ENCODE measurements at places on chromosomes 3 and 15. TPM values are rescaled to one million over a fixed set of nuclear protein-coding genes. Genes with fewer than 3 reads are reported as not detected.

DNA sequence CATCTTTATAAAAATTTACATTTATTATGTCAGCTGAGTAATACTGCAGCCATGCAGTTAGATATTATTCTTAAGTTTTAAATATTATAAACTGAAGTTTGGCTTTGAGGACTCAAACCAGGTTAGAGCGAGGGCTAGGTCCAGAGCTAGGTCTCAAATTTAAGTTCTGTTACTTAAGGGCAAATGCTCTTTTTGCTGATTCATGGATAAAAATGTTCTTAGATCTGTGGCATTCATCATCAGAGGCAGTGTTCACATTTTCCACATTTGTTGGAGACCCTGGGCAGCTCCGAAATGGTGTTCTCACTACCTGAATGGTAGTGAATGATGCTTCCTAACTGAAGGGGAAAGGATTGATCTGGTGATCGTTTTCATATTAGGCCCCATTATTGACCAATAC, 121.4 kb upstream of the MB21D2 start:
- DNase-seq = no peak

- no peak for DNase-seq
These were observed 106.1 kb downstream of the FILIP1L start for GRCh38 chr3:100008081-100008698.

- no peak for DNase-seq
These were observed 164.2 kb downstream of the FOXP1 start for GRCh38 chr3:71419369-71419768.

DNA sequence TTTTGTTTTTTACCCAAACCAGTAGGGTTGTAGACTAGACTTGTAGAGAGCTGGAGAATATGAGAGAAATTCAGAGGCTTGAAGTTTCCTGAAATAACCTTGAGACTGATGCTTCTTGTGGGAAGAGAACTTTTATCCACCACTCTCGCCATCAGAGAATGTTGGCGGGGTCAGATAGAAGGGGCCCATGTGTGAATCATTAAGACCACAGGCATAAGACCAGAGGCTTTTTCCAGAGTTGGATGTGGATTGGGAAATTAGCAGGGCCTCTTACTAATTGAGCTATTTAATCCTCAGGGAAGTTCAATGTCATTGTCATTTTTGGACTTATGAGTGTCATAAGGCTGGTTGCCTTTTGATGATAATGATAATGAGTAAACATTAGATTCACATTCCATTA, 246.9 kb upstream of the THRB start:
- DNase-seq = no peak

- DNase-seq = no peak
These were observed 158.3 kb downstream of the SV2B start for GRCh38 chr15:91258415-91258759.

GRCh38 chr15:86690566-86690965, 610.9 kb downstream of the AGBL1 start:
- no peak for DNase-seq

Gene CFAP20DC
- 1.8 TPM for total RNA-seq

- no peak for DNase-seq
These were observed 62.5 kb downstream of the CBLB start for GRCh38 chr3:105806359-105806758.

DNA sequence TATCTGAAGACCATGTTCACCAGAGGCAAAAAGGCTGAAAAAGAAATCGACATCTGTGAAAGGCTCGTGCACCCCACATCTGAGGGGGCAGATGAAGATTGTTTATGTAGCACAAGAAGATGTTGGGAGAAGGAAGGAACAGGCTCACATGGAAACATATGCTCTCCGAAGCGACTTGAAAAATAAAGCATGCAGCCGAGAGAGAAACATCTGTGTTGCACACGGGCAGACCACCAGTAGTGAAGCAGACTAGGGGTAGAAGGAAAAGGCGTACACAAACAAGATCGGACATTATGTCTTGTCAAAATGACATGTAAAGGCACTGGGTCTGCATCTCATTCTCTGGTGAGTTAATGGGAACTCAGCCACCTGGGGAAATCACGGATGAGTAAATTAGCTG, 356.5 kb downstream of the ZIC4 start:
- no peak for DNase-seq

DNA sequence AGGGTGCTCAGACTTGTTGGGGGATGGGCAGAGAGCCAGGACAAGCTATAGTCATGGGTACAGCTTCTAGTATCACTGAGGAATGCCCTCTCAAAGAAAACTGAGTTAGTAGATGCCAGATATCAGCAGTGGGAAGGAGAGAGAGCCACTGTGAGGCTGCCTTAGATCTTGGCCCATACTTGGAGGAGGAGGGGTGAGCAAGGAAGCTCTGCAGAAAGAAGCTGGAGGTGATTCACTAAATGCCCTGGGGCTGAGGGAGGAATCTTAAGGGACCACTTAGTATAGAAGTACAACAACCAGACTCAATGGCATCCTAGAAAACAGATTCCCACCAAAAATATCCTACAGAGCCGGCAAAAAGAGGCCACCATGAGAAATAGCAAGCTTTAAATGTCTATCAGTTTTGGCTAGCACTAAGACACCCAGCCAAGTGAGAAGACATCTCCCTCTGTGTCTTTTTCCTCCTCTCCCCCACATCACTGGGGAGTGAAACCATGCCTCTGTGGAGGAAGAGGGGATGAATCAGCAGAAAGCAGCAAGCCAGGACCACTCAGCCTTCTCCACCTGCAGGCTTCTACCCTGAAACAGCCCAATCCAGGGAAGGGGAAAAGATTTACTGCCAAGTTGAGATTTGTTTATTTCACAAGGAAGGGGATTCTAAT, 282.5 kb upstream of the STT3B start:
- DNase-seq = no peak

DNA sequence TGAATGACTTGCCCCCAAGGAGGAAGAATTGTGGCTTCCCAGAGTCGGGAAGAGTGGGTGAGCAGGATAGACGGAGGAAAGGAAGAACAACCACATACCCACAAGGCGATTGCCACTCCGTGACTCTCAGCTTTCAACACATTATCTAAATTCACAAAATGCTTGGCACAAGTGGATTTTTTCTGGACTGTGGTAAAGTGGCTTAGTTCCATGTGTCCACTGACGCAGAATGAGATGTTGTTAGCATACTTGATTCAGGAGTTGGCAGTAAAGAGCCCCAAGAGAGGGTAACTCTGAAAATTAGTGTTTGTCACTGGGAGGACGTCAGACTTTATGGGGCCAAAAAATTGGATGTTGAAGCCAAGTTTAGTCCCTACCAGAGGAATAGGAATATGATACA, 198.8 kb upstream of the CTNNB1 start:
- no peak for DNase-seq

DNA sequence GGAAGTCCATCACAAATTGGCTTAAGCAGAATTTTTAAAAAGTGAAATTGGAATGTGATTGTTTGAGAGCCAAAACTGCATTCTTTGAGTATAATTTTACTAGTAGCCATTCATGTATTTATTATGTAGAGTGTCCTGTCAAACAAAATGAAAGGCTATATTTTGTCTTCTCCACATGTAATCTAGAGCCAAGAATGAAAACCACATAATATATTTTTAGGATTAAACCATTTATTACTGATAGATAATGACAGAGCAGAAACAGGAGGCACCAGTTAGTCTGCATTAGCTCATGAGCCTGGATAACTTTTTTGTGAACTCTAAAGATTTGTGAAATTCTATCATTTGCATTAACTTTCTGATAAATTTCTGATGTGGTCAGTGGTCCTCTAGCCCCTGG, 130.2 kb downstream of the FILIP1L start:
- no peak for DNase-seq

GRCh38 chr15:91947293-91947679, 93.8 kb downstream of the SLCO3A1 start:
- no peak for DNase-seq

GRCh38 chr15:61598655-61599054, 369.6 kb upstream of the RORA start:
- no peak for DNase-seq

GRCh38 chr3:187017511-187018230, 87.3 kb downstream of the ST6GAL1 start:
- peak; percentile 15 for DNase-seq

- no peak for DNase-seq
These were observed 962.3 kb downstream of the EPHA3 start for GRCh38 chr3:90069748-90070147.

Gene THAP10
- 5.0 TPM for total RNA-seq

- DNase-seq = no peak
These were observed 1.3 kb downstream of the OCA2 start for GRCh38 chr15:28097656-28098359.

DNA sequence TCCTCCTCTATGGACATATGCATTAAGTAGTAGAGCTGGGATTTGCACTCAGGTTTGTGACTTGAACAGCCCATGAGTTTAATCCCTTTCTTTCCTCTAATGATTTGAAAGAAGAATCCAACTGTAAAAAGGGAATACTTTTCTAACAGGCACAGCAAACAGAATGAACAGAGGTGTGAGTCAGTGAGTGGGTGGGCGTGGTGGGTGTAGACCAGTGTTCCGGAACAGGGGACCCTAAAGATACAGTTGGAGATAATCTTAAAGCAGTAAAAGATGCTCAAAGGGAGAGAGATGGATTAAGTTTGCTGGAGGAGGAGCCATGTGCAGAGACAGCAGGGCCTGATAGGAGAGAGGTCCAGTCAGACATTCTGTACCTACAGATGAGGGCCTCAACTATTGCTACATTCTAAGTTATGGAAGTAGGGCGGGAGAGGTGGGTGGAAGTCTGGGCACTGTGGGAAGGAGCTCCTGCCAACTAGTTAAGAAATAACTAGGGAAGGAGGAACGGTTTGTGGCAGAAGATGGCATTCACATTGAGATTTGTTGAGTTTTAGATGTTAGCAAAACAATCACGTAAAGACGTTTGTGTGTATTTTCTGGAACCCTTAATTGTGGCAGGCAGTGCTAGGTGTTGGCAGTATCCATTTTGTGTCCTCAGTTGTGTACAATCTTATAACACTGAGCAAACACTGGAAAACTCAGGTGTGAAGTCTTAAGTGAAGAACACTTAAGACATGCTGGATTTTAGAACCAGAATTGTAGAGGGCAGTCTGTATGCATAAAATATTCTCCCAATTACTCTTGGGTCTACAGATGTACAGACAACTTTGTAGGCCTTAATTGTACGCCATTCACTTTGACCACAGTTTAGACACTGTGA, 511.0 kb downstream of the GRM7 start:
- no peak for DNase-seq

GRCh38 chr3:119349354-119350041, 55.3 kb downstream of the ARHGAP31 start:
- DNase-seq = no peak

GRCh38 chr15:59250249-59250648, 43.6 kb downstream of the LDHAL6B start:
- peak; percentile 55 for DNase-seq

Gene DCLK3
- total RNA-seq = 0.11 TPM

Gene CHRNA3
- 2.0 TPM for total RNA-seq

Gene ALG1L2
- total RNA-seq = 1.6 TPM

- DNase-seq = no peak
These were observed 8.4 kb downstream of the IFT80 start for GRCh38 chr3:160390565-160391138.

GRCh38 chr15:28106294-28107110, 7.4 kb upstream of the OCA2 start:
- DNase-seq = no peak

Gene RETNLB
- total RNA-seq = 101 TPM

Gene AHSG
- not detected for total RNA-seq

DNA sequence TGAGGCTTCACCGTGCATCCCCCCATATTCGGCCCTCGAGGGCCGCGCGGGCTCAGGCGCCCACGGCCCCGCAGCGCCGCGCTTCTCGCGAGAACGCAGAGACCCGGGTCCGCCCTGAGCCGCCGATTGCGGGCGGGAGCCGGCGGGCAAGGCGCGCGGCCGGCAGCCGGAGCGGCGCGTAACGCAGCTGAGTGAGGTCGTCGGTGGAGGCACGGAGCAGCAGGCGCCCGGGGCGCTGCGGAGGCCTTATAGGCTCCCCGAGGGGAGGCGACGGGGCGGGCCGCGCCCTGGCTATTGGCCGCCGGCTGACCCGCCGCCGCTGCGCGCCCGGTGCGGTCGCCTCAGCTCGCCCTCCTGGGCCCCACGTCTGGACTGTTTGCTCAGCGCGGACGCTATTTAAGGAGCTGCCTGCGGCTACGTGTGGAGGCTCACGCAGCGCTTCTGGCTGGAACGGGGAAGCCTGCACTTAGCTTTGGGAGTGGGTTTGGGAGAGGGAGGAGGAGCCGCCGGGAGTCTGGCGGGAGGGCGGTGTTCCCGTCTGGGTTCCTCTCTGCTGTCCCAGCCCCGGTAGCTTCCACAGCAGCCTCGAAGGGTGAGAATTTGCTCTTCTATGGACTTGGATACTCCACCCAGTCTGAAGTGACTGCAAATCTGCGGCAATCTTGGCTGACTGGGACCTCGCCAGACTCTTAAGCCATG, at the start of gene PLOD2:
Gene PLOD2, minus strand, starts transcription at position 221 of the 699 bp plus-strand sequence. Its CDS starts 195 bp downstream, at position 26.
- peak; percentile 81 for DNase-seq

Gene TICRR
- total RNA-seq = 2.9 TPM

DNA sequence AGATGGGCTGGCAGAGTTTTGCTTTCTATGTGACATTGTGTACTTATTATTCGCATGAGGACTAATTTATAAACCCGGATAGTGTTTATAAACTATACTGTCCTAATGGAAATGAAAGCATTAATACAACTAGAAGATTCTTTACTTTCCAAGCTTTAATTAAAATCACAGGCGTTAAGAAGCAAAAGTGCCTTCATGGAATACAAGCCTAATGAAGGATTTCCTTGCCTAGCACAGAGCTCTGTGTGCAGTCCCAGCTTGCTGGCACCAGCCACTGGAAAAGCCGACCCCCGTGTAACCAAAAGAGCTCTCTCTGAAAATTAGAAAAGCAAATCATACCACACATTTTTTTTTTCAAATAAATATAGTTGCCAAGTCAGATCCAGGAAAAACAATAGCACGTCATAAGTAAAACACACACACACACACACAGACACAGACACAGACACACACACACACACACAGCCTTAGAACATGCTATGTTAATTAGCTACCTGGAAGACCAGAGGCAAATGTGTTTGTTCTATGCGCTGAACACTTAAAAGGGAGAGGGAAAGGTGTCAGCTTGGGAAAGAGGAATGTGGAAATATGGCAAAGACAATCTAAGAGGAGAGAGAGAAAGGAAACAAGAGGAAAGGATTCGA, 1084.2 kb downstream of the TUSC7 start:
- DNase-seq = no peak

- no peak for DNase-seq
These were observed 1.9 kb downstream of the NDUFAF3 start for GRCh38 chr3:49023775-49024174.

Gene GATM
- total RNA-seq = 17.9 TPM

- no peak for DNase-seq
These were observed 439 bp downstream of the CTXND1 start for GRCh38 chr15:80251428-80252120.
